Activated CD8-positive, alpha-beta memory T cell treated with anti-CD3 and anti-CD28 coated beads for 1 hour (primary cell): ENCODE measurements at places on chromosomes 7 and 10.
A peak's percentile ranks its signal among the peaks of the same experiment; 100 is the strongest.

GRCh38 chr10:22752272-22752889 lies 38.0 kb upstream of the PIP4K2A start:
- DNase-seq: no peak

DNA sequence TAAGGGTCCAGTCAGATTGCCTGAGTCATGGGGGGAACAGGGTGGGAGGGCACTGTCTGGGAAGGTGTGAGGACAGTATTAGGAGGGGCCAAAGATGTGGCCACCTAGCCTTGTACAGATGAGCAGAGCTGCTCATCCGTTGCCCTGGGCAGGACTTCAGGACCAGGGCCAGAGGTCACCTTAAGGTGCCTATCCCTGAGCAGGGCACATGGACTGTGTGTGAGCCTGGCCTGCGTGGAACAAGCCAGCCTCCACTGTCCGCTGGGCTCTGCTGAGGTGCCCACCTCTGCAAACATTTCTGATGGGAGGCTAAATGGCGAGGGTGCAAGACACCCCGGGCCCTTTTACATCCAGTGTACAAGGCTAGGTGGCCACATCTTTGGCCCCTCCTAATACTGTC lies 3.4 kb upstream of the OPN1SW start:
- DNase-seq: no peak

- no peak for DNase-seq
Observed at GRCh38 chr7:3217166-3217565, 83.9 kb upstream of the SDK1 start.

DNA sequence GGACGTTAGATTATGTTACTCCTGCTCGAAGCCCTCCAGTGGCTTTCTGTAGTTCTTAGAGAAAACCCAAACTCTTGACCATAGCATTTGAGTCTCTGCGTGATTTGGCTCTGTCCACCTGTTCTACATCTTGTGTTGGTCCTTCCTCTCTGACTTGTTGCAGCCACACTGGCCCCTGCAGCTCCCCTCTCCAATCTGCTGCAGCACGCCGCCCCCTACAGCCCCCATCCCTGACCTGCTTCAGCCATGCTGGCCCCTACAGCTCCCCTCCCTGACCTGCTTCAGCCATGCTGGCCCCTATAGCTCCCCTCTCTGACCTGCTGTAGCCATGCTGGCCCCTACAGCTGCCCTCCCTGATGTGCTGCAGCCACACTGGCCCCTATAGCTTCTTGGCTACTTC lies 29.2 kb downstream of the TRRAP start:
- DNase-seq: no peak

GRCh38 chr10:71040343-71040742 lies 152.0 kb upstream of the PCBD1 start:
- no peak for DNase-seq

- DNase-seq: no peak
Observed at GRCh38 chr10:70596860-70597809, 5.4 kb downstream of the PRF1 start.

- no peak for DNase-seq
Observed at GRCh38 chr7:30429156-30429530, 49.4 kb downstream of the NOD1 start.

DNA sequence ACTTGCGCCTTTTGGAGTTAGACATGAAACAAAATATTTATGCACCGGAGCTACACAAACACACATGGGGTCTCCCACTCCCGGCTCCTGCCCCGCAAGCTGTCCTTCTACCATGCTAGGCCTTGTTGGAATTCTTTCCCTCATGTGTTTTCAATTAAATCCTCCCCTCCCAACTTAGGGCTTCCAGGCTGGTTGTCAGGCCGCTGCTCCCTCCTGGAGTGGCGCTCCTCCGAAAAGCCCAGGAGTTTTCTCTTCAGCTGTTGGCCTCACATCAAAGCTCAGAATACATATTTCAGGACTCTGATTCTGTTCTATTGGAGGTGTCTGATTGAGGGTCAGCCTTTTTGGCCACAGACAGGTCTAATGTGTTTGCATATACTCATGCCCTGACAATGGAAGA lies 113.3 kb downstream of the FANK1 start:
- no peak for DNase-seq

DNA sequence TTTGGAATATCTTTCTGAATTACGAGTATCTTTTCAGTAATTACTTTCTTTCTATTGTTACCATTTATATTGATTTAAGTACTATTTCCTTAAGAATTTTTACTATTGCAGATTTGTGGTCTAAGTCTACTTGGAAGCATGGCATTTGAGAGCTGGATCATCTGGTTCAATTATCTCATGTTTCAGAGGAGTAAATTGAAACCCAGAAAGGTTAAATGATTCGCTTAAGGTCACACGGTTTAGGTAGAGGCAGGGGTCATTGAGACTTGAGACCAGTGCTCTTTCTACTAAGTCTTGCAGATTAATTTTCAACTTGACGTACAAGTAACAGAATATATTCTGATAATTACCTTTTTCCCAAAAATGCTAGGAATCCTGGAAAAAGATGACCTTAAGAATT lies 109.2 kb upstream of the GLCCI1 start:
- no peak for DNase-seq

DNA sequence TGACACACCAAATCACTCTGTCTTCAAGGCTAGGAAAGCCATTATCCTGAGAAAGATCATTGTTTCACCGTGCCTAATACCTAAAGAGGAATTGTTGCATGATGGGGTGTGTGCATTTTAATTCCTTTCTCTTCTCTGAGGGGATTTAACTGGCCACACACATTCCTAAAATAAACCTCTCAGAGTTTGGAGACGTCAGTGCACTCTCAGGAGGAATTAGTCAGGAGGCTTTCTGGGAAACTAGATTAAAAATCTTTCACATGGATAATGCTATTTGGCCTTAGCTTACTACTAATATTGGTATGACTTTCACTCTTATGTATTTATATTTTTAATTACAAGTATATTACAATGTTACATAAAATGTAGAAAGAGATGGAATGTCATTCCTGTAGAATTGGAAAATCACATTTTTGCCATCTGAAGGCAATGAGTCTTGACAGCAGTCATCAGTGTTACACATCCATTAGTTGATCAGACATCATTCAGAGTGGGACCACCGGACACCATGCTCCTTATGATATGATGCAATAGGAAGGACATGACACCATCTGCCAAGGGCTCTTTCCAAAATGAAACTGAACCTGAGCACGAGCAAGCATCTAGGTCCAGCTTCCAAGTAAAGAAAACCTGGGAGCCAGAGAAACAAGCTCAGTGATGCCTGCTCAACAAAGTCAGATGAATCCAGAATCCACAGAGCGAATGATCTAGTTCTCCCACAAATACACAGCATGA lies 43.1 kb upstream of the TMEM273 start:
- DNase-seq: no peak

- no peak for DNase-seq
Observed at GRCh38 chr7:102828286-102828685, 79.5 kb downstream of the FAM185A start.

GRCh38 chr7:16826060-16826459 lies 21.3 kb upstream of the AGR2 start:
- DNase-seq: no peak

DNA sequence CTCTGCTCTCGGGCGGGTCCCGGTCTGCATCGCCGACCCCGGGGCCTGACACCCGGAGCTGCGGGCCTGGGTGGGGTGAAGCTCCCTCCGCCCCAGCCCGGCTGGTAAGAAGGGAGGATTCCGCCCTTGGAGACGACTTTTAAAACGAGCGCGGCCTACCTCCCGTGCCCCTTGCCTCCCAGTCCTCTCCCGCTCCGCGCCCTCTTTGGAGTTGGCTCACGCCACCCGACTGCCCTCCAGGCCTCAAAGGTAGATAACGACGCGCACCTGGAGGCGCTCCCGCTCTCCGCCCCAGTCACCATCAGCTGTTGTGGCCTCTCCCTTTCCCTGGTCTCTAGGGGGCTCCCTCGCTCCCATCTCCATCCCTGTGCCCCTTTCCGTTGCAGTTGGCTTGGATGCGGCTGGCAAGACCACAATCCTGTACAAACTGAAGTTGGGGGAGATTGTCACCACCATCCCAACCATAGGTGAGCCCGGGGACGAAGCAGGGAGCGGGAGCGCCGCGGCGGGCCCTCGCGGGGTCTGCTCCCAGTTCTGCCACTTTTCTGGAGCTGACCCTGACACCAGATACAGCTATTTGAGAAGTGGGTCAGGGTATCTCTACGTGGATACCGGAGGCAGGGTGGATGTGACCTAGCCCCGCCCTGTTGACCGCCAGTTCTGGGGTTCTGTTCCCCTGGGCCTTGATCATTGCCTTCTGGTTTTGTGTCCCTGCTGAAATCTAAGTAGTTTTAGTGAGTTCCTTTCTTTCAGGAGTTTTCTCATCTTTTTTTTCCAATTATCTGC lies 679 bp downstream of the ARF5 start:
- peak; percentile 11 for DNase-seq

DNA sequence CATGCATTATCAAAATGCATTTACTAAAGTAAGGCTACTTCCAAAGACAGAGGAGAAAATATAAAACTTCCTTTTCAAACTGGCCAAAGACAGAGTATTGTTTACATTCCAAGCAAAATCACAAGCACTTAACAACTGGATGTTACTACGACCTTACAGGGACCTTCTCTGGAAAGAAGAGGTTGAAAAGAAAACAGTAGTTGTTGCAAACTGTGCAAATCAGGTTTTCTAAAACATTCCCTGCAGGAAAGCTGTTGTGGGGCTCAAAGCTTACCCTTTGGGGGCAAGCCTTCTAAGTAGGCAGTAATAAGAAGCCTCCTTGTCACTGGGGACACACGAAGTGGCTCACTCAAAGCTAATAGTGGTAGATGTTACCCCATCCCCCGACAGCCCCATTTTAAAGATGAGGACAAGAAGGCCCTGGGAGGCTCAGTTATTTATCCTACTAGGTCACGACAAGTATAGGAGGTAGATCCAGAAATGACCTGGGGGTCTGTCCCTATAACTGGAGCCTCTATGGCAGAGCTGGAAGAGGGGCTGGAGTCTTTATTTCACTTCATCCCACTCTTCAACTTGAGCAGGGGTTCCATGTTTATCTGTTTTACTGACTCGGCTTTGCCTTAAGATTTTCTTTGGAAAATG lies 46.6 kb downstream of the ATXN7L1 start:
- no peak for DNase-seq

DNA sequence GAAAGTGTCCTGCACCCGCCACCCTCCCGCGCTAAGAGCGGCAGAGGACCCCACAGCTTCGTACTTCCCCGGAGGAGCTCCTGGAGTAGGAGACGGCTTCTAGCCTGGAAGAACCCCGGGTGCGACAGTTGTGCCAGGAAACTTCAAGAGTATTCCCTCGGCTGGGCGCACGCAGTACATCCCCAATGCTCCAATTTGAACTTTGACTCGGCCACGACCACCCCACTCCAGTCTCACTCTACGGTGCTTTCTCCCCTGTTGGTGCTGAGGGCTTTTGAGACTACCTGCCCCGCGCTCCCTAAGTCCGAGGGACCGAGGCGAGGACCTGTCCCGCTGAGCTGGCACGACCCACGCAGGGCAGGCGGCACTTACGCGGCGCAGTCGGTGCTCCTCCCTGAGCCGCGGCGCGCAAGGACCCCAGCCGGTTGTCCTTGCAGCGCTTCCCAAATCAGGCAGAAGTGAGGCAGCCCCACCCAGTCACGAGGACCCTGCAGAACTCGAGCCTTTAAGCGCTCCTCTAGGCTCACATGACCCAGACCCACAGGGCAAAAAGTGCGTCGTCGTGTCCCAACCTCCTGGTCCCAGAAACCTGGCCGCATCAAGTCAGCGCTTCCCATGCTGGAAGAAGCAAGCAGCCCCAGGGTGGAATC lies at the start of gene CPVL:
Gene CPVL, minus strand, starts transcription at position 481 of the 650 bp plus-strand sequence. CDS start 25,476 bp downstream, outside the sequence.
- DNase-seq: no peak
